CD4-positive, alpha-beta memory T cell (primary cell): ENCODE measurements at places on chromosomes 11 and 22. TPM values are rescaled to one million over a fixed set of nuclear protein-coding genes. Genes with fewer than 3 reads are reported as not detected.

The RAB6A gene
- 122 TPM for polyA plus RNA-seq

The DDTL gene
- 0.32 TPM for polyA plus RNA-seq

The MRGPRE gene
- not detected for polyA plus RNA-seq

The DDI1 gene
- not detected for polyA plus RNA-seq

The EXPH5 gene
- polyA plus RNA-seq = 0.39 TPM

The CRYBB1 gene
- not detected for polyA plus RNA-seq

The APLNR gene
- polyA plus RNA-seq = not detected

The PRR5L gene
- 10.1 TPM for polyA plus RNA-seq

The LGALS1 gene
- 315 TPM for polyA plus RNA-seq

The LRRC10B gene
- not detected for polyA plus RNA-seq

The SLC22A25 gene
- not detected for polyA plus RNA-seq

The SCGB1A1 gene
- polyA plus RNA-seq = not detected

The MAJIN gene
- polyA plus RNA-seq = not detected

The PDXP gene
- polyA plus RNA-seq = 7.1 TPM

The OLFML1 gene
- not detected for polyA plus RNA-seq

The OR51E2 gene
- not detected for polyA plus RNA-seq

The HSPB2 gene
- not detected for polyA plus RNA-seq

The LMF2 gene
- polyA plus RNA-seq = 21.7 TPM

The SCGB2A2 gene
- polyA plus RNA-seq = not detected

The PKP3 gene
- polyA plus RNA-seq = not detected

The MMP12 gene
- not detected for polyA plus RNA-seq

The DAGLA gene
- not detected for polyA plus RNA-seq

The ZBTB44 gene
- 3.0 TPM for polyA plus RNA-seq

The PLEKHA7 gene
- 4.3 TPM for polyA plus RNA-seq

The SLCO2B1 gene
- polyA plus RNA-seq = not detected

The C11orf86 gene
- not detected for polyA plus RNA-seq

The SLC43A3 gene
- 18.5 TPM for polyA plus RNA-seq

The FAM180B gene
- not detected for polyA plus RNA-seq

The KCNK7 gene
- not detected for polyA plus RNA-seq

The PLAAT5 gene
- not detected for polyA plus RNA-seq

The C11orf91 gene
- not detected for polyA plus RNA-seq

The C11orf65 gene
- polyA plus RNA-seq = not detected

The UBQLN3 gene
- polyA plus RNA-seq = not detected

The LYVE1 gene
- not detected for polyA plus RNA-seq

The PIK3C2A gene
- 2.4 TPM for polyA plus RNA-seq

The TEX54 gene
- 1.9 TPM for polyA plus RNA-seq

The KCNJ5 gene
- not detected for polyA plus RNA-seq

The DLG2 gene
- polyA plus RNA-seq = 0.78 TPM

The CDCA5 gene
- 0.41 TPM for polyA plus RNA-seq
